Endothelial cell of umbilical vein (primary cell): ENCODE measurements at places on chromosomes 16 and 17. TPM values are rescaled to one million over a fixed set of nuclear protein-coding genes. Genes with fewer than 3 reads are reported as not detected.

The LIMD2 gene
- total RNA-seq = 69.0 TPM in 2 replicates

DNA sequence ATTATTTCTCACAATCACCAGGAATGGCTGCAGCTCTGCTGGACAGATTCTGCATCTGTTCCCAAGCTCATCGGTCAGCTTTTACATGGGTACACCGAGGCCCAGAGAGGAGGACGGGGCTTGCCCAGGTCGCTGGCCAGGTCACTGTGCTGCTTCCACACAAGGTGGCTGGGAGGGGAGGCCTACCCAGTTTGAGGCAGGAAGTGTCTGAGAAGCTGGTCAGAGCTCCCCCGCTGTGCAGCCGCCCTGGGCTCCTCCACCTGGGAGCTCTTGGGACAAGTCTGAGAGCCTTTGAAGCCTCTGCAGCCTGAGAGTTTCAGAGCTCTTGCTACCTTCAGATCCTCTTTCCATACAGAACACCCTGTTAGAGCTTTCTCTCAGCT, 143.3 kb downstream of the CLEC16A start:
- no peak overlapping the region for H3K4me3 ChIP-seq
- H3K36me3 ChIP-seq = no peaks in the 10 kb centered on the region
- no peaks in the 10 kb centered on the region for H3K27me3 ChIP-seq
- DNase-seq = no peak
- no peak overlapping the region for H3K27ac ChIP-seq

The ABCA5 gene
- 23.2 and 25.4 TPM in 2 replicates for total RNA-seq

DNA sequence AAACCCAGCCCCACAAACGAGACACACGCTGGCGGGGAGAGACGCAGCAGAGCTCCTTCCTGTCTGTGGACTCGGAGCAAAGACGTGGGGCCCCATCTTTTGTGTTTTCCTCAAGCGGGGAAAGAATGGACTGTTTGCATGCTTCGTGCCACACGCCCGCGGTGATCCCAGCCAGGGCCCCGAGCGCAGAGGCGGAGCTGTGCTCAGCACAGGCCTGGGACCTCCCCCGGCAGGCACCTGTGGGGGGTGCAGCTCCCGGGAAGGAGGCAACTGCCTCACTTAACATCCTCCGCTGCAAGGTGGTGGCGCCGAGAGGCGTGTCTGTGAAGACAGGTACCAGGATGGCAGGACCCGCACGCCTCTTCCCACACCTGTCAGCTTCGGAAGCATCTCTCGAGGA, 19.1 kb downstream of the TRARG1 start:
- H3K4me1 ChIP-seq = no peaks in the 10 kb centered on the region
- DNase-seq = no peak
- no peaks in the 10 kb centered on the region for H3K36me3 ChIP-seq
- peaks cover 12% of the 10 kb centered on the region for H3K27me3 ChIP-seq

The CPSF4L gene
- not detected in 2 replicates for total RNA-seq

GRCh38 chr16:6932871-6933385, 399.7 kb upstream of the RBFOX1 start:
- H3K27ac ChIP-seq = no peak overlapping the region
- no peaks in the 10 kb centered on the region for H3K4me1 ChIP-seq
- H3K4me3 ChIP-seq = no peak overlapping the region
- H3K27me3 ChIP-seq = no peaks in the 10 kb centered on the region
- DNase-seq = no peak
- no peaks in the 10 kb centered on the region for H3K36me3 ChIP-seq

The ABCC11 gene
- total RNA-seq = not detected in 2 replicates

The DVL2 gene
- 52.1 and 55.9 TPM in 2 replicates for total RNA-seq

The MT4 gene
- not detected in 2 replicates for total RNA-seq

The C16orf54 gene
- not detected in 2 replicates for total RNA-seq

- H3K36me3 ChIP-seq = no peaks in the 10 kb centered on the region
- no peak overlapping the region for H3K4me3 ChIP-seq
- H3K27me3 ChIP-seq = no peaks in the 10 kb centered on the region
- H3K27ac ChIP-seq = no peak overlapping the region
- DNase-seq = no peak
- no peaks in the 10 kb centered on the region for H3K4me1 ChIP-seq
These were observed 172.3 kb upstream of the IRX6 start for GRCh38 chr16:55151561-55152305.

DNA sequence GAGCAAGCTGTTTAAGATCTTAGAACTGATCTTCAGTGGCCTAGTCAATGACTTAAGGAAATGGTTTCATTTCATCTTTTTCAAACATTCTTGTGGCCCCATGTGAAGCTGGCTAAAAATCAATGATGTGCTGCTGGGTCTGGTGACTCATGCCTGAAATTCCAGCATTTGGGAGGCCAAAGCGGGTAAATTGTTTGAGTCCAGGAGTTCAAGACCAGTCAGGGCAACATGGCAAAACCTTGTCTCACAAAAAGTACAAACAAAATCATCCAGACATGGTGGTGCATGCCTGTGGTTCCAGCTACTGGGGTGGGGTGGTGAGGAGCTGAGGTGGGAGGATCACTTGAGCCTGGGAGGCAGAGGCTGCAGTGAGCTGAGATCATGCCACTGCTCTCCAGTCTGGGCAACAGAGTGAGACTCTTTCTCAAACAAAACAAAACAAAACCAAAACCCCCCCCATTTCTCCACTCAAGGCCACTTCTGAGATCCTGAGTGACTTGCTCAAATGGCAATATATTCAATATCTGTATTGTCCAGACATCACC, 17.4 kb upstream of the COL1A1 start:
- H3K4me1 ChIP-seq = no peaks in the 10 kb centered on the region
- H3K27me3 ChIP-seq = peaks cover 24% of the 10 kb centered on the region
- no peak for DNase-seq
- no peak overlapping the region for H3K4me3 ChIP-seq

- H3K4me3 ChIP-seq = no peak overlapping the region
- peaks cover 3% of the 10 kb centered on the region for H3K36me3 ChIP-seq
- peaks cover 9% of the 10 kb centered on the region for H3K4me1 ChIP-seq
- no peaks in the 10 kb centered on the region for H3K27me3 ChIP-seq
- DNase-seq = peak; percentile 96
These were observed 2.3 kb upstream of the SLC25A39 start for GRCh38 chr17:44326861-44327444.

- H3K4me1 ChIP-seq = no peaks in the 10 kb centered on the region
- no peaks in the 10 kb centered on the region for H3K27me3 ChIP-seq
- no peaks in the 10 kb centered on the region for H3K36me3 ChIP-seq
These were observed 217.9 kb downstream of the RAB11FIP4 start for GRCh38 chr17:31609331-31609730.

The ASGR2 gene
- not detected in 2 replicates for total RNA-seq

DNA sequence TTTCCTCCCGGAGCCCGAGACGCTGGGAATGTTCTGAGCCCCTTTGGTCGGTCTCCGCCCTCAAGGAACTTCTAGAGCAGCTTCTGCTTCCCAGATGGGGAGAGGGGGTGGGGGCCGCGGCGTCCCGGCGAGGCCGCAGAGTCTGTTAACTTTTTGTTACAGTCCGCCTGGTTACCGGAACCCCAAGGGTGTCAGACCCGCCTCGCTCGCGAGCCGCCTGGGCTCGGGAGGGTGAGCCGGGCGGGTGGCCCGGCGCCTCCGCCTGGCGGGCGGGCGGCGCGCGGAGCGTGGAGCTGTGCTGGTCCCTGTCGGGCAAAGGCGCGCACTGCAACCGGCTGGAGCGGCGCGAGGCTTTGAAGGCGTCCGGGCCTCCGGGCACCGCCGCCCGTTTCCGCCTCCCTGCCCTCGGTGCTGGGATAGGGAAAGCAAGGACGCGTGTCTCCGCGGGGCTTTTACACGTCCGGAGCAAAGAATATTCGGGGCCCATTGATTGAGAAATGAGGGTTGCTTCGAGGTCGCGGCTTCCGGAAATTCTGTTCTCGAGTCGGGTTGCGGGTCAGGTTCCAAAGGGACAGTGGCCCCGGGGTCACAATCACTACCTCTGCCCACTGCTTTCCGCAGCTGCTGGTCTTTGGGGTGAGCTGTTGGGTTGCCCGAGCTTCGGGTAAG, 1.7 kb downstream of the HS3ST3B1 start:
- peaks cover 22% of the 10 kb centered on the region for H3K4me1 ChIP-seq
- DNase-seq = peak; percentile 46
- H3K27me3 ChIP-seq = peaks cover 89% of the 10 kb centered on the region
- no peak overlapping the region for H3K27ac ChIP-seq

- no peak overlapping the region for H3K4me3 ChIP-seq
- peaks cover 11% of the 10 kb centered on the region for H3K4me1 ChIP-seq
- peaks cover 3% of the 10 kb centered on the region for H3K27me3 ChIP-seq
- peak; percentile 87 for DNase-seq
- no peaks in the 10 kb centered on the region for H3K36me3 ChIP-seq
These were observed 51.9 kb downstream of the MEOX1 start for GRCh38 chr17:43609613-43610385.

The JPT2 gene
- total RNA-seq = 86.5 and 93.3 TPM in 2 replicates

The HOXB6 gene
- total RNA-seq = 24.0 and 27.4 TPM in 2 replicates

The BLTP2 gene
- total RNA-seq = 164 and 165 TPM in 2 replicates

DNA sequence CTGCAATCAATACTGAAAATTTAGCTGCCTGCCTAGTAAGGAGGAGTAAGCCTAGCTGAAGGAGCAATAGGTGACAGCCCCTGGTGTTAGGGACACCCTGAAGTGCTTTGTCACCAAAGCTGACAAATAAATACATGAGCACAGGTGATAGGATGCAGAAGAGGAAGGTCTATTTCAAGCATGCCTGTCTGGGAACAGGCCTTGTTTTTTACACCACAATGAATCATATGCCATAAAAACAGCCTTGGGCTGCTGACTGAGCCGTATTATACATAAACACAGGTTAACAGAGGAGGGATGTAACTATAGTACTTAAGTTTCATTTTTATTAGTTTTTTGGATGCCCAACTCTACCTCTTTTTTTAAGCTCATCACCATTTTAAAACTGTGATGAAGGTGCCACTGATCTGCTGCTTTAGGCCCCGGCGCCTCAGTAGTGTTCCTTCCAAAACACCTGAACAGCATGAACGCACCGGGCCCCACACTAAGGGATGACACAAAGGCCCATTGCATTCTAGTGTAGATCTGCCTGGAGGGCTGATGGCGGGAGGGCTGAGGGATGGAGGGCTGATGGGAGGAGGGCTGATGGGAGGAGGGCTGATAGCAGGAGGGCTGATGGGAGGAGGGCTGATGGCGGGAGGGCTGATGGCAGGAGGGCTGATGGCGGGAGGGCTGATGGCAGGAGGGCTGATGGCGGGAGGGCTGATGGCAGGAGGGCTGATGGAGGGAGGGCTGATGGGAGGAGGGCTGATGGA, 150.3 kb downstream of the AATF start:
- peaks cover 21% of the 10 kb centered on the region for H3K36me3 ChIP-seq
- DNase-seq = no peak
- H3K4me3 ChIP-seq = no peak overlapping the region
- no peaks in the 10 kb centered on the region for H3K4me1 ChIP-seq
- no peak overlapping the region for H3K27ac ChIP-seq
- no peaks in the 10 kb centered on the region for H3K27me3 ChIP-seq

GRCh38 chr16:47976636-47977210, 179.1 kb downstream of the ABCC12 start:
- no peak for DNase-seq
- no peaks in the 10 kb centered on the region for H3K4me1 ChIP-seq
- no peaks in the 10 kb centered on the region for H3K27me3 ChIP-seq
- H3K4me3 ChIP-seq = no peak overlapping the region
